ENCODE measurements at places on chromosomes 7 and 10.
A peak's percentile ranks its signal among the peaks of the same experiment; 100 is the strongest.

DNA sequence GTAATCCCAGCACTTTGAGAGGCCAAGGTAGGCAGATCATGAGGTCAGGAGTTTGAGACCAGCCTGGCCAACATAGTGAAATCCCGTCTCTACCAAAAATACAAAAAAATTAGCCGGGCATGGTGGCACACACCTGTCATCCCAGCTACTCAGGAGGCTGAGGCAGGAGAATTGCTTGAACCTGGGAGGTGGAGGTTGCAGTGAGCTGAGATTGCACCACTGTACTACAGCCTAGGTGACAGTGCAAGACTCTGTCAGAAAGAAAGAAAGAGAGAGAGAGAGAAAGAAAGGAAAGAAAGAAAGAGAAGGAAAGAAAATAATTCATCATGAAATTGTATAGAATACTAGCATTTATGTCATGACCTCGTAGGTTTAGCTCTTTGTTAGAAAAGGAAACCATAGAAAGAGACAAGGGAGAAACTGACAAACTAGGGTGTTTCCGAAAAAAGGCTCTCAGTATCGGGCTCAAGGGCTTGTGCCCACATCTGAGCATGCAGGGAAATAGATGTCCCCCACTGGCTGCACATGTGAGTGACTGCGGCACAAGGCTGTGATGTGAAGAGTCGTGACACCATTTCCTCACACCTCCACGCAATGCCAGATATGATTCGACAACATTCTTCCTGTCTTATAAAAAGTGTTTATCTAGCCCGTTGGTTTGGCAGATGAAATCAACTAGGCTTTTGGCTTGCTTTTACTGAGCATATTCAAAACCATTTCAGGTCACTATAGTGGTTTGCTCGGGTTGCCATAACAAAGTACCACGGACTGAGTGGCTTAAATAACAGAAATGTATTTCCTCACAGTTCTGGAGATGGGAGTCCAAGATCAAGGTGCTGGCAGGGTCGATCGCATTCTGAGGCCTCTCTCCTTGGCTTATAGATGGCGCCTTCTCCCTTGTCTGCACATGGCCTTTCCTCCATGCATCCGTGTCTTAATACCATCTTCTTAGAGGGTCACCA is 2.0 kb downstream of the SRGN start:
- peak; percentile 91 for DNase-seq

DNA sequence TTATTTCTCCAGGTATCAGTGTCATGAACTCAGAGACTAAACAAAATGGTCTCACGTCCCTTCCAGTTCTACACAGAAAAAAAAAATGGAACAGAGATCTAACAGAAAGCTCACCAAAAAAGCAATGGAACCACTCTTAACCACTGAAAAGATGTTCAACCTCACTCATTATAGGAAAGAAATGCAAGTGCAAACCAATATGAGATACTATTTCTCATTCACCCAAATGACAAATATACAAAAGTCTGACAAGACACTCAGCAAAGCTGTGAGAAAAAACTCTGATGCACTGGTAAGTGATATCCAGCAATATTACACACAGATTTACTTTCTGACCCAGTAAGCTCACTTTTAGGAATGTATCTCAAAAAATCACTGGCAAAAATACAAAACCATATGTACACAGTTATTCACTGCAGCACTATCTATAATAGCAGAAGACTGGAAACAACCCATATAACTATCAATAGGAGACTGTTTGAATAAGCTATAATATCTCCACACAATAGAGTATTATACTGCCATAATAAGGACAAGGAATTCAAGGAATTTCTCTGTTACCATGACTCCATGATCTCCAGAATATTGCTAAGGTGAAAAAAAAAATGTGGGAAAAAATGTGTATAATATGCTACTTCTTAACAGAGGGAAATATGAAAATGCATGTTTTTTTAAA is 36.6 kb downstream of the ABI1 start:
- no peak for DNase-seq

- peak; percentile 63 for DNase-seq
Measured at GRCh38 chr10:110069502-110069982, 61.8 kb downstream of the ADD3 start.

- DNase-seq: no peak
Measured at GRCh38 chr7:131103997-131104396, 223.7 kb upstream of the MKLN1 start.

GRCh38 chr10:30887839-30888238 is 143.8 kb downstream of the ZNF438 start:
- no peak for DNase-seq

DNA sequence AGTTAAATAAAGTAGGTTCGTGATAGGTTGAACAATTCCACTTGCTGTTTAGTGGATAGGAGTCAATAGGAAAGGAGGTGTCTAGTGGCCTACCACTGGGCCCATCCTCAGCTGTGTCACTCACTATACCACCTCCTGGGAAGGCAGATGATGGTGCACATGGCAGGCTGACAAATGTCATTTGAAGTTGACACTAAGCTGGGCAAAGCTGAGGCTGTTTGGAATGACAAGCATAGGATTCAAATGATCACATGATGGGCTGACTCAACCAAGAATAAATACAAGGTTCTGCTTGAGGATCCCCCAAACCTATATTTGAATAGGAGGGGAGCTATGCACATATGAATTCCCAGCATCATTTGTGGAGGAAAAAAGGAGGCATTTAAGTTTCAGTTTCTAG is 489.8 kb downstream of the RPS24 start:
- DNase-seq: no peak

DNA sequence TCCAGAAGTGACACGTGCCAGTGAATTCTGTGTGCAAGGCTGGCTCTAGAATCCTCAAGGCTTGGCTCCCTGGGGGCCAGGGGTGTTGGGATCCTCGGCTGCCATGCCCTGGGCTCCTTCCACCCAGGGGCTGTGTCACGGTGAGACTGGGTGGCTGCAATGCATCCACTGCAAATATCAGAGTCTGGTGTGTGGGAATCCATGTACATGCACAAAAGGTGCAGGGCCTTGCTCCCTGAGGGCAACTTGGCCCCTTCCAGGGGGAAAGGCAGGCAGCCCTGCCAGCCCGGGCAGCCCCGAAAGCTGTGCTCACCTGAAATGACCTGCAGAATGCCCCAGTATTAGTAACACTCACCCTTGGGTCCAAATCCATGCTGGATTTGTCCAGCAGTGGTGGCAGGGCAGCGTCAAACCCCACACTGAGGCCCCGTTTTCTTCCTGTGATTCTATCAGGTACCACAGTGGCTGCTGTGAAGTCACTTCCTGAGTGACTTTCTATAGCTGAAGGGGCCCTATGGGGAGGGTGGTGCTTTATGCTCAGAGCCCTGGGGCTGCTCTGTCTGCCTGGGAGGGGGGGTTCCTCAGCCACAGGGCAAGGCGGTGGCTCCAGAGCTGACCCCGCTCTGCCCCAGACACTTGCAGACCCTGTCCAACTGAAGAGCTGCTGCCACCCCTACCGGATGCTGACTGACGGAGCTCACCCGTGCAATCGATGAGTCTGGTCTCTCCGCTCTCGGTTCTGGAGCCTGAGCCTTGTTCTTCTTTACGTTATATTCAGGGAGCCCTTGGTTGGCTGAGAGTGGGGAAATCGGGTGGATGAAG is 317.7 kb downstream of the GLRX3 start:
- DNase-seq: no peak

GRCh38 chr10:93461807-93462178 is 20.3 kb downstream of the MYOF start:
- DNase-seq: peak; percentile 54

- DNase-seq: no peak
Measured at GRCh38 chr7:155669717-155670505, 25.4 kb downstream of the RBM33 start.

DNA sequence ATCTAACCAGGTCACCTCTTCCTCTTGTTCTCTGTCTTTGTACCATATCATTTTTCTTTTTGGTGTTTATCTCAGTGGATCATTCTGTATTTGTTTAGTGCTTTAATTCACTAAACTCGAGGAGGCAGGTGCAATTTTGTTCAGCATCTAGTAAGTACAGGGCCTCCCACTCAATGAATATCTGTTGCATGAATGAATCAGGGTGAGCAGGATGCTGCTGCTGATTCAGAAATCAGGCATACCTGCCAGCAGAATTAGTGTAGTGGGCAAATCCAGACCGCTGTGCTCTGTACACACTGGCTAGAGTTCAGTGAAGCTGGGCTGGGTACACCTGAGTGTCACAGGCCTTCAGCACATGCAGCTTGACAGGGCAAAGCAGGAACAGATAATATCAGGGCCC is 511.9 kb downstream of the SUGCT start:
- no peak for DNase-seq

- no peak for DNase-seq
Measured at GRCh38 chr7:5210751-5211338, 20.8 kb downstream of the WIPI2 start.

DNA sequence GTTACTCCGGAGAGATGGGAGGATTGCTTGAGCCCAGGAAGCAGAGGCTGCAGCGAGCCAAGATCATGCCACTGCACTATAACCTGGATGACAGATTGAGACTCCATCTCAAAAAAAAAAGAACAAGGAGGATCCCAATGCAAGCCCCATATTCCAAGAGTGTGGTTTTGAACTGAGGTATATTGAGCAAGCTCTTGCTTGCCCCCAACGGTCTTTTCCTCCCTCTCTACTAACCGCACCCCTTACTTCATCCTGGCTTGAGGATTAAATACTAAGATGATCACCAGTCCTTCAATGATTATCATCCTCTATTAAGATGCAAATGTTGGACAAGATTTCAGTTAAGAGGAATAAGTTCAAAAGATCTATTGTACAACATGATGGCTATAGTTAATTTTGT is 12.5 kb upstream of the SRGN start:
- DNase-seq: no peak

- DNase-seq: peak; percentile 23
Measured at GRCh38 chr10:73591935-73592699, 975 bp upstream of the USP54 start.

DNA sequence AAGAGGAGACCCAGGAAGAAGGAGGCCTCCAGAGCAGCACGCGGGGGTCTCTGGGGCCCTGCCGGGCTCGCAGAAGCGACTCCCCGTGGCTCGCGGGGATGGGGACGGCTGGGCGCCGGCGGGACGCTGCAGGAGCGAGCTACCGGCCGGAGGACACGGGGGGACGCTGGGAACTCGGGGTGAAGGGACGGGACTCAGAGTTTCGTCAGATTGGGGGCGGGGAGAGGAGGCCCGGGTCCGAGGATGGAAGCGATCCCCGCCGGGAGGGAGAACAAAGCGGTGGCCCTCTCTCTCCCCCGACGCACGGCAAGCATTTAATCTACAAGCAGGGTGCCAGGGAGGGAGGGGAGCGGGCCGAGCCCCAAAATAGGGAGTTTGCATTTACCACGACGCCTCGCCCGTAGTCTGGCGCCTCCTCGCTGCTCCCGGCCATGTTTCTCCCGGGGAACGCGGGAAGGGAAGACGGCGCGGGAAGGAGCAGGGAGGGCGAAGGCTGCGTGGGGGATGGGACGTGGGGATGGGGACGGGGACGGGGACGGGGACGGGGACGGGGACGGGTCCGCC is at the start of gene PRTFDC1:
PRTFDC1 (minus strand) TSS at position 464 of the 564 bp plus-strand sequence; CDS start at position 433, 31 bp downstream.
- DNase-seq: peak; percentile 32

DNA sequence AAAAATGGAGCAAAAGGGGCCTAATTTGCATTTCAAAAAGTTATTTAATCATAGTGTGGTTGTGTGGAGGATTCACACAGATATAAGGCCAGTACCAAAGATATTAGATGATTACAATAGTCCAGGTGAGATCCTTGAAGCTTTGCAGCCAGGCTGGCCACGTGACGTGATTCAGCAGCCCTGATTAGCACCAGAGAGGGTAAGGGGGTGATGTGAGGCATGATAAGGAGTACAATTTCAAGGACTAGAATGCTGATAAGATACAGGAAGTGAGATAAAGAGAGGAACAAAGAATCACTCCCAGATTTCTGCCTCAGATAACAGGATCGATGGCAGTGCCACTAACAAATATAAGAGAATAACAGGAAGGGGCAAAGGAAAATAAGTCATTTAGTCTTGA is 108.4 kb upstream of the PALS2 start:
- no peak for DNase-seq

GRCh38 chr10:102102421-102102820 is 17.7 kb downstream of the LDB1 start:
- no peak for DNase-seq

GRCh38 chr7:14376711-14377110 is 387.2 kb upstream of the ETV1 start:
- no peak for DNase-seq

DNA sequence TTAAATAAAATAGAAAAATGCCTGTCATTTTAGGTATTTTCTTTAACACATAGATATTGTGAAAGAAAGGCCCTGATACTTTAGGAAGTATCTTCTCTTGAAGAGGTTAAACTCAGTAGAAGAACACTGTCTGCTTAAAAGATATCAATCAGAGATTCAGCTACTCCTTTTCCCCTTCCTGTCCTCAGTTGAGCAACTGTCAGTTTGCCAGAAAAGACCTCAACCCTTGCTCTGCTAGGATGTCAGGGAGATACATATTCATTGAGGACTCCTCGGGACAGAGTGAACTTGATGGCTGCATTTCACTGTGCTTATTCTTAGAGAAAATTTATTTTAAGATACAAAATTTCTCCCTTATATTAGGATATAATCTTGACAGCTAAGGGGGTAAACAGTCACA is 173.6 kb upstream of the CACNA2D1 start:
- no peak for DNase-seq

- peak; percentile 75 for DNase-seq
Measured at GRCh38 chr10:112519133-112519761, 72.2 kb downstream of the VTI1A start.

DNA sequence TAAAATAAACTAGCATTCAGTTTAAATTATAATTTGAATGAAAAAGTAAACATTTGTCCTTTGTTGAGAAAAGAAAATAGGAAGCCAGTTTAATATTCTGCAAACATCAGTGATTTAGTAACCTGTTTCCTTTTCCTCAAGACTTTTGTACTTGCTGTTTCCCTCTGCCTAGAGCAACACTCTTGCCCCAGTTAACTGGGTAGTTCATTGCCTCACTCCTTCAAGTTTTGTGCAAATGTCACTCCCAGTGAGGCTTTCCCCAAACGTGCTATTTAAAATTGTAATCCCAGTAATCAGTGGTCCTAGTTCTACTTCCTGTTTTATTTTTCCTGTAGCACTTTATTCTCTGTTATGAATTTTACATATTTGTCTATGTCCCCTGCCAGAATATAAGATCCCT is 23.8 kb downstream of the DLD start:
- no peak for DNase-seq

GRCh38 chr7:120920591-120921274 is 29.8 kb upstream of the ING3 start:
- DNase-seq: no peak

- no peak for DNase-seq
Measured at GRCh38 chr7:31022726-31023125, 29.4 kb upstream of the ADCYAP1R1 start.

All from activated CD4-positive, alpha-beta T cell treated with anti-CD3 and anti-CD28 coated beads, Interleukin-2, Interleukin-6, amounts not matched to agents 100 ng/mL and 50 ng/mL, durations not matched to agents 16 hours and 8 hours (primary cell).